ENCODE measurements at places on chromosomes 1 and 21.

DNA sequence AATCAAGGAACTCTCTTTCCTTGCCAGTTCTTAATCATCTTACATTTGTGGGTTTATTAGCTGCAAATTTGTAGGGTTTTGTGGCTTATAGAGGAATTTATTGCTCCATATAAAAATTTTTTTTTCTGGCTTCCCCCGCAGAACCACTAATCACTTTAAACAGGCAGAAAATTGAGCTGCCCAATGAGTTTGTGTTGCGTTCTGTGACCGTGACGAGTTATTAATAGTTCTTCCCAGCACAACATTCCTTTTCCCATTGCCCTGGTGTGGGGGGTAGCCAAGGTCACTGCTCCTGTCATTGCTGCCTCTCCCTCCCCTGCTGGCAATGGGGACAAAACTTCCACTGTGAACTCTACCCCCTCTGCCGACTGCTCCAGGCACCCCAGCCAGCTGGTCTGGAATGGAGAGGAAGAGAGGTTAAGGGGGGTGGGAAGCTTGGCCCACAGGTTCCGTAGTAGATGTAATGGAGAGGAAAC, 55.1 kb downstream of the UBE2T start:
- DNase-seq = no peak

DNA sequence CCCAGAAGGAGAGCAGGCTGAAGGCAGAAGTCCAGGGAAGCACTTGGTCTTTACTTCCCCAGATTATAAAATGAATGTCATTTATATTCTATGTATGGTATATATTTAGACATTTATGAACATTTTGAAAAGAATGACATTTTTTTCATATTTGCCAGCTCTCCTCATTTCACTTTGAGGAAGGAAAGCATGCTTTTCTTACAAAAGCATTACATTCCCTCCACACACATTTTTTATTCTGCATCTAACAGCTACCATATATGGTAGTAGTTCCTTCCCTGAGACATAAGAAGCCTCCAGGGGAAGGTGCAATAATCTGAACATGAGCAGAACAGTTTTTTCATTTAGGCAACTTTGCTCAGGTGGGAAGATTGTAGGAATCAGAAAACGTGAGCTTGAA, 94.0 kb downstream of the LRRC7 start:
- no peak for DNase-seq

GRCh38 chr1:55249646-55250398, 34.7 kb upstream of the USP24 start:
- DNase-seq = no peak

DNA sequence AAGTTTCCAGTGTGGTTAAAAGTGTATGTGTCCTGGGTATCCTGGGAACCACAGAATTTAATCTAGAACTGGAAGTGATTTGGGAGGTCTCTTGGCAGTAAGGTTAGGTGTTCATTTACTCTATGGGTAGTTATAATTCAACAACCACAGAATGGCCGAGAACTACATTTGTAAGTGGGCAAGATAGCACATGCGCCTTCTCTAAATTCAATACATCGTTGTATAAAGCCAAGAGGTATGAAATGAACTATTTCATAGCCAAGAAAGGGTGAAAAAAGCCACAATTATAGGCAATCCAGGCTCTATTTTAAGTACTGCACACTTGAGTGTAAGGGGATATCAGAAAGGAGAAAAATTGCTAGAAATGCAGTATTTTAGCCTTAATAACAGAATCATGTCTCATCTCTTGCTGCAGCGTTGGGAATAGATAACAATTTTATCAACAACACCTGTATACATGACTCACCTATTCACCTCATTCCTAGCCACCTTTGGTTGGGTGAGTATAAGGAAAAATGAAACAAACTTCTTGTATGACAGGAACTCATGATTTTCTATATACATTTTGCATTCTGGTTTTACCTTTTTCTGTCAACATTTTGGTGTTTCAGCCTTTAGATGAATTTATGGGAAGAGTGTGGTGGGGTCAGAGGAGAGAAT, 4.5 kb downstream of the SDCCAG8 start:
- DNase-seq = no peak

GRCh38 chr21:33789697-33790096, 125.9 kb downstream of the ATP5PO start:
- no peak for DNase-seq

DNA sequence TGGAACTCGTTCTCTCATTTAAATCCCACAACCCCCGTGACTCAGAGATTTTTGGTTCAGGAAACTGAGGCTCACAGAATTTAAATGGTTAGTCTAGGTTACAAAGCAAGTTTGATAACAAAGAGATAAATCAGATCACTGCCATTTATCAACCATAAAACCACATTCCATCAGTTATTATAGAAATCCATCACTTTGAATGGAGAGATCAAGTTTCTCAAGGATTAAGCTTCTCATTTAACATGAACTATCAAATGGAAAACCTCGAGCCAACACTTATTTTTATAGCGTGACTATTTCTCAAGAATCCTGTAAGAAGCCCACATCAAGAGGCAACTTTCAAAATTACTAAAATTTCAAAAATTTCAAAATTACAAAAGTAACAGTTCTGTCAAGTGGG, 11.9 kb downstream of the WLS start:
- DNase-seq = no peak

- no peak for DNase-seq
Observed at GRCh38 chr21:35780983-35781382, 279.3 kb downstream of the SETD4 start.

DNA sequence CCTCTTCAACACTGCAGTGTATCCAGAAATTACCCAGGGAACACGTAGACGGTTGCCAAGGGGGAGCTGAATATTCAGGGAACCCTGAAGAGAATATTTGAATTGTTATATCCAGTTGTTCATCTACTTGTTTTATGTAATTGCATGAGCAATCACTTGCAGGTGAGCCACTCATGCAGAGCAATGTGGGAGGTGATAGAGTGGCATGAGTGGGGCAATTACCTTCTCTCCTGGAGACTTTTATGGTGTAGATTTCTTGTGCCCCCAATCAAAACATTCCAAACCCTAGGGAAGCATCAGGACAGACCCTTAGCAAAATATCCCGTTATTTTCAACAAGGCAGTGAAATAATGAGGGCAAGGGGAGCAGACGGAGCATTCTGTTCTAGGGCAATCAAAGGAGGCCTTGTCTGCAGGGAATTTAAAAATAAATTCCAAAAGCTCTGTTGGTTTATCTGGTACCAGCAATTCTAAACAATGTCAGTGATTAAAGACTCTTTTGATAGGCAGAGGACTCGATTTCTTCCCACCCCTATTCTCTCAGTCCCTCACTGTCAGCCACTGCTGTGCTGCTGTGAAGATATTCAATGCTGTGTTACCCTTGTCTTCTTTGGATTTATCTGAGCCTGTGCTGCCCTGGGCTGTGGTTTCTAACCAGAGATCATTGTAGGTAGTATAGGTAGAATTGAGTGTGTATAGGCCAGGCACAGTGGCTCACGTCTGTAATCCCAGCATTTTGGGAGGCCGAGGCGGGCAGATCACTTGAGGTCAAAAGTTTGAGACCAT, 180.2 kb upstream of the MAP1LC3C start:
- DNase-seq = no peak

DNA sequence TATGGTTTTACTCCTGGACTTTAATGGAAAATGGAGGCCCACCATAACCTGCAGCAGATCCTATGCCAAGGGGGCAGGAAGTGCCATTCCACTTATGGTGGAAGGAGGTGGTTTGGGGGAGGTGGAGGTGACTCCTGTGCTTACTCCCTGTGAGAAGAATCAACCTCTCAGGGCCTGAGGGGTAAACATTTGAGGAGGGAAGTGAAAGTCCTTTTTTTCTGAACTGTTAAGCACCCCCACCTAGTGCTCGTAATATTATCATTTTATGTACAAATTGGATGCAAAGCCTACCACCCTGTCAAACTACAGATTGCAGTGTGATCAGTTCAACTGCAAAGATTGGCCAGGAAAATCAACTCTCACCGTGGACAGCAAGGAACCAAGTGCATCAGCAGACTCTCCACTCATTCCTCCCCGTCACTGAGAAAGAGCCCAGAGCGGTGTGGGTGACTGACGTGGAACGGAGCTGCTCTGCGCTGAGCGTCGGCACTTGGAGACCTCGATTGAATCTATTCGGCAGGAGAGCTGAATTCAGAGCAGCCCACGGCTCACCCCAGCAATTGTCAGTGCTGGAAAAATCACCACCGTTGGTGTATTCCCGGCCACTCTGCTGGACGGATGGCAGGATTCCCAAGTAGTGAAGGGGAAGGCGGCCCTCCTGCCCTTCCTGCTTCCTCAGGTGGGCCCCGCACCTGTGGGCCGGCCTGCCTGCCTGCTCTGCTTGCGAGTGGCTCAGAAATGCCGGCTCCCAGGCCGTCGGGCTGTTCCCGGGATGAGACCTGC, 46.8 kb upstream of the COX20 start:
- no peak for DNase-seq

GRCh38 chr1:32487182-32487581, 22.3 kb downstream of the ZBTB8B start:
- DNase-seq = no peak

GRCh38 chr1:200869376-200869752, 3.4 kb upstream of the GPR25 start:
- DNase-seq = no peak

- no peak for DNase-seq
Observed at GRCh38 chr1:227092069-227092468, 152.0 kb downstream of the COQ8A start.

DNA sequence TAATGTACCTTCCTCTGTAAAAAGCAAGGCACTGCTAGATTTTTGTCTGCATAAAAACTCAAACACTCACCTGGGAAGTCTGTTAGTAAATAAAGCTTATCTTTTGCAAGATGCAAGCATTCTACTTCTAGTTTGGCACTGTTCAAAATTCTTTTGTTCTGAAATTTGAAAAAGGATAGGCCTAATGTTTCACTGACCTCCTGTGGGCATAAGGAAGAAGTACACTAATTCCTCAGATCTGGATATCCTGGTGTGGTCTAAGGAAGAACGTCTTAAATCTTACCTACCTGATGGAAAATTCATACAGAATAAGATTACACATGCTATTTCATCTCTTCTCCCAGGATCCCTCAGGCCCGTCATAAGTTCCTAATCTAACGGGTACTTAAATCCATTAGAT, 93.5 kb upstream of the CAMK1G start:
- DNase-seq = no peak

DNA sequence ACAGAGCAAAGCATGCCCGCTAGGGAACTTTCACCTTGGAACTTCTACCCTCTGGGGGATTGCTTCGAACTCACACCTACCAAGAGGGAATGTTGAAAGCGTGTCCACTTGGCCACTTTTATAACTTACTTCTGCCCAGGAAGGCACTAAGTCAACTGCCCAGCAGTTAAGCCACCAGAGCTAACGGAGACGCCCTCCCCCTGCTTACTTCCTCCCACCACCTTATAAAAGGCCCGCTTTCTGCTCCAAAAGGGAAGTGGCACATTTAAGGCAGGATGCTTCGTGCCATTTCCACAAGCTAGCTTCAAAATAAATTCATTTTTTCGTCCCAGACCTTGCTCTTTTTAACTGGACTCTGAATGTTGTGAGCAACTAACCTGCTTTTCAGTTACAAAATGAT, 3.2 kb upstream of the AK2 start:
- DNase-seq = no peak

- no peak for DNase-seq
Observed at GRCh38 chr1:30410153-30410851, 313.1 kb downstream of the MATN1 start.

DNA sequence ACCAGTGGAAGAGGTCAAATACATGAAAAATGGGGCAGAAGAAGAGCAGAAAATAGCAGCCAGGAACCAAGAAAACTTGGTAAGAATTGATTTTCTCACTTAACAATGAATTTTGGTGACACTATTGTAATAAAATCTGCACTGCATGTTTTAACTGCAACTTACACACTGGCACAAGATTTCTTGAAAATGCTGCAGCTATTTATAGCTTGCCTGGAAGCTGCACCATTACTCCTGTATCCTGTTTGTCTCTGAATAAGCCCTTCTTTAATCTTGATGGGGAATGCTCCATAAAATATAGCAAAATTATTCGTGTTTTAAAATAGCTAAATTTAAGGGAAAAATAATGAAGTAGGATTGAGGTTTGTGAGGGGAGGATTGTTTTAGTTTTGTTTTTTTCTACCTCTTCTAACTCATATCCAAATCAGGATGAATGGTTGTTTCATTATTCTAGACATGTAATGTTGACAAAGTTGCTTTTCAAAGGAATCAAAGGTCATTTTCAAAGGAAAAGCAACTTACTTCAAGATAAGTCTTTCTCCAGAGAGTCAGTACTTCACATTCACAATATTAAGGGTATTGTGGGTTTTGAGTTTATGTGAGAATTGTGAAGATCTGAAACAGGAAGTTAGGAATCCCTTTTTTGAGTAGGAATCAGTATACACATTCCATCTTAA, 120.9 kb downstream of the C1orf21 start:
- no peak for DNase-seq

DNA sequence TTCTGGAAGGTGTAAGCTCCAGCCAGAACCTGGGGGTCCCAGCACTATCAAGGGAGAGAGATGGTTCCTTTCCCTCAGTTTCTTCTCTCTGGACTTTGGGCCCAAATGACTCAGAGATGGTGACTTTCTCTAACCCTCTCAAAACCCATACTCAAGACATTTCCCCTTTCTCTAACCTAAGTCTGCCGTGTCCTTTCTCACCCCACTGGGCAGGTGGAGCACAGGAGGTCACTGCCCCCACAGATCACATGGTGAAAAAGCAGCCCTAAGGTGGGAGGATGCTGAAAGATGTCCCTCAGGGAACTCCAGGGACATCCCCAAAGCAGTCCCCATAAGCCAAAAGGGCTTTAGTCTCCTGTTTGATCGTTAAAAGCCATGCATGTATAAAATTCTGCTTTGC, 173.7 kb downstream of the HIVEP3 start:
- no peak for DNase-seq

DNA sequence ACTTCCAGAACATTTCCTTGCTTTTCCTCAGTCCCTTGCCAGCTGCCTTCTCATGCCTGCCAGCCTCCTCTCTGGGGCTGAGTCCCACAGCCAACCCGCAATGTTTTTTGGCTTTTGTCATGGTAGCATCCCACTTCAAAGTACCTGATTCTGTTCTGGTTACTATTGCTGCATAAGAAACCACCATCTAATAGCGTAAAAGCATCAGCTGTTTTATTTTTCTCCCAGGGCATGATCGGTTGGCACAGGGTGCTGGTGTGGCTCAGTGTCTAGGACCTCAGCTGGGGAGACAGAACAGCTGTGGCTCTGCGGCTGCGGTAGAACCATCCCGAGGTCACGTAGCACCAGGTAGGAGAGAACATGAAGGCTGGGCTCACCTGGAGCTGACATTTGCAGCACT, 8.9 kb upstream of the PRMT2 start:
- DNase-seq = no peak

DNA sequence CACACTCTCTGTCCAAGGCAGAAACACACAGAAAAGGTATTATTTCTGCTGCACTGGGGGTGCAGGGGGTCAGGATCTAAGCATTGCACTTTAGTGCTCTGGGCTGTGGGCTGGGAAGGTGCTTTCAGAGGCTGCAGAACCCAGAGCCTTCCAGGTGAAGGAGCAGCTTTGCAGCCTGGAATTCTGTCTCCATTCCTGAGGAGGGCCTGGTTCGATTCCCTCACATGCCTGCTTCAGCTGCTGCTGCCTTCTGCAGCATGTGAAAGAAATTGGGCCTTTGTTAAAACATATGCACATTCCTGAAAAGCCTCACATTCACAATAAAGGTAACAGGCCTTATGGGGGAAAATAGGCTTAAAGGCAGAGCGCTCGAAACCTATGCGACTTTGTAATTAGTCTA, 35.9 kb downstream of the VTCN1 start:
- DNase-seq = no peak

- DNase-seq = no peak
Observed at GRCh38 chr1:37342736-37343135, 131.6 kb upstream of the ZC3H12A start.
